Right renal pelvis (tissue), 4 donors: ENCODE measurements at places on chromosomes 6 and 20. TPM values are rescaled to one million over a fixed set of nuclear protein-coding genes. Genes with fewer than 3 reads are reported as not detected.

Gene HLA-DQA1
- 6.7 TPM for polyA plus RNA-seq

DNA sequence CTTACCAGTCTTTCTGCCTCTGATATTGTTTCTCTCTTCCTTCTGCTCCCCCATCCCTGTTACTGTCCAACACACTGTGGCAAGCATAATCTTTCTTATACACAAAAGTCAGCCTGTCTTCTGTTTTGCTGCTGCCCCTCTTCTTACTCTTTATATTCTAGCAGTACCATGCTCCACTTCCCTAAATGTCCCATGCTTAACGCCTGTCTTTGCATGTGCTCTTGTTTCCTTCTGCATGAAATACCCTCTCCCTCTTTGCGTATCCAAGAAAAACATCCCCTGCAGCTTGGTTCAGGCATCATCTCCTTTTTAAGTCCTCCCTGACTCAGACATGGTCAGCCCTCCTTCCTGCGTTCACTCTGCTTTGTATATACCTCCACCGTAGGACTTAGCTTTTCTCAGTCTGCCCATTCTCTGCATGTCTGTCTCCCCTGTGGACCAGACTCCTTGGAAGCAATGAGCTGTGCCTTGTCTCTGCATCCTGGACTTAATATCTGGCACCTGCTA is 103.9 kb downstream of the CTNNBL1 start:
- no peak for DNase-seq

DNA sequence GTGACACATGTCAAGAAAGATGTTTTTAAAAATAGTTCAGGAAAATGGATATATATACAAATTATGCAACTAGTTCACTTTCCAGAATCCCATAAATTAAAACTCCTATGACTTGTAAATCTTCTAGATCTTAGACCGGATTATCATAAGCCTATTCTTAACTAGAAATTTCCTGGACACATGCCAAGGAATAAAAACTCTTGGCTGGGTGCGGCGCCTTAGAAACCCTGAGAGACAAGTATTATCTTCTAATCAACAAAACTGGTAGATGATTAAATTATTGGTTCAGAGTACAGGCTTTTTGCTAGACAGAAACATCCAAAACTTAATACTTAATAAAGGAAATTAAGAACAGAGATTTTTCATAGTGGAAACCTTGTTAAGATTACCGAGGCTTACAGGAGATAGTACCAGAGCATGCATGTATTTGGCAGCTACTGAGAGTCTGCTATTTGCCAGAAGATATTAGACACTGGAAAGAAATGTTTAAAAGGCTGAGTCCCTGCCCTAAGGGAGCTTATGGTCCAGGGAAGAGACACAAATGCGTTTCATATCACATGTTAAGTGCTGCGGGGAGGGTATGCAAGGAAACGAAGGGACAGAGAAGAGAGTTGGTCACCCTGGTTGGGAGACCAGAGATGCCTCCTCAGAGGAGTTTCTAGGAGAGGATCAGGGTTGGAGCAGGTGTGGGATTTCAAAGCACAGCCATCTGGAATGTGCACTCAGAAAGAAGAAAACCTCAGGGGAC is 46.5 kb upstream of the IFNGR1 start:
- no peak for DNase-seq

Gene TRIM27
- 74.1 TPM for polyA plus RNA-seq
